ENCODE measurements at places on chromosomes 3 and 15. TPM values are rescaled to one million over a fixed set of nuclear protein-coding genes. Genes with fewer than 3 reads are reported as not detected.

Gene DUOX2
- 0.05 TPM for total RNA-seq

Gene CLASP2
- total RNA-seq = 16.9 TPM

Gene LYZL4
- not detected for total RNA-seq

Gene PBRM1
- 10.7 TPM for total RNA-seq

Gene PLXNB1
- total RNA-seq = 13.1 TPM

Gene CASR
- not detected for total RNA-seq

Gene NR1I2
- not detected for total RNA-seq

Gene RBP2
- not detected for total RNA-seq

Gene TMEM207
- not detected for total RNA-seq

Gene GCHFR
- 7.0 TPM for total RNA-seq

Gene A4GNT
- not detected for total RNA-seq

Gene CGNL1
- total RNA-seq = 0.93 TPM

Gene CHDH
- 1.4 TPM for total RNA-seq

Gene NANOGP8
- total RNA-seq = not detected

Gene ZNF385D
- not detected for total RNA-seq

Gene PLSCR5
- total RNA-seq = not detected

Gene C3orf70
- total RNA-seq = not detected

Gene RFT1
- 29.2 TPM for total RNA-seq

Gene SERINC4
- not detected for total RNA-seq

Gene CNTN3
- not detected for total RNA-seq

Gene CCR1
- total RNA-seq = not detected

Gene SCN11A
- total RNA-seq = not detected

Gene SKOR1
- 0.06 TPM for total RNA-seq

Gene GOLGA6D
- total RNA-seq = not detected

Gene VEPH1
- total RNA-seq = 0.27 TPM

Gene FGF12
- total RNA-seq = 0.40 TPM

Gene GAP43
- not detected for total RNA-seq

Gene ECE2
- total RNA-seq = not detected

Gene LEKR1
- 1.0 TPM for total RNA-seq

Gene SLC41A3
- total RNA-seq = 24.9 TPM

Gene TNFSF10
- total RNA-seq = 0.14 TPM

Gene ETFA
- total RNA-seq = 274 TPM

Gene ARRDC4
- 0.18 TPM for total RNA-seq

Gene IMPG2
- 0.04 TPM for total RNA-seq

Gene DUOXA2
- not detected for total RNA-seq

Gene IQCH
- 2.4 TPM for total RNA-seq

Gene ANKRD34C
- total RNA-seq = not detected

Gene METTL6
- total RNA-seq = 30.7 TPM
